ENCODE measurements at places on chromosomes 4 and X. TPM values are rescaled to one million over a fixed set of nuclear protein-coding genes. Genes with fewer than 3 reads are reported as not detected.

DNA sequence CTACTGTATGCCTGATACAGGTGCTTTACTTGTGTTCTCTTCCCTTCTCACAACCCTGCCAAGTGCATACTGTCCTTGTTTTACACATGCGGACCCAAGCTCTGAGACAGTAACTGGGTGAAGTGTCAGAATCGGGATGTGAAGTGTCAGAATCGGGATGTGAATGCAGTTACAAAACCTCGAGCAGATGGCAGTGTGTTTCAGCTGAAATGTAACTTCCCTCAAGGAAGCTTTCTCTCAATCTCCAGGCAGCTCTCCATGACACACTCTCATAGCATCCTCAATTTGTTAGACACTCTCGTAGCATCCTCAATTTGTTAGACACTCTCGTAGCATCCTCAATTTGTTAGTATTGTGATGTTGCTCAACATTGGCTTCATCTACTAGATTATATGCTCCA, 1.1 kb upstream of the HPSE start:
- DNase-seq: no peak

- no peak for DNase-seq
Observed at GRCh38 chrX:79570524-79571240, 203.5 kb upstream of the ITM2A start.

DNA sequence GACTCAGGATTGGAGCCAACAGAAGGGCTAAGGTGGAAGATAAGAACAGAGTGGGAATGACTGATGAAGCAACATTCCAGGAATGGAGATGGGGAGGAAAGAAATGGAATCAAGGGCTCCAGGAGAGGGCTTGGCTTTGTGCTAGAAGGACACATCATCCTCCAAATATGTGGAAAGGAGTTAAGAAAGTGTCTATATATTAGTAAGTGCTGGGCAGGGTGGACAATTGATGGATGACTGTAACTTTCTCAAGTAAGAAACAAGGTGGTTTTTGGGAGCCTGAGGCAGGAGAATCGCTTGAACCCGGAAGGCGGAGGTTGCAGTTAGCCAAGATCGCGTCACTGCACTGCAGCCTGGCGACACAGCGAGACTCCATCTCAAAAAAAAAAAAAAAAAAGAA, 71.6 kb upstream of the NFKB1 start:
- DNase-seq: no peak

- no peak for DNase-seq
Observed at GRCh38 chrX:119071381-119071780, 1.4 kb upstream of the CT47C1 start.

DNA sequence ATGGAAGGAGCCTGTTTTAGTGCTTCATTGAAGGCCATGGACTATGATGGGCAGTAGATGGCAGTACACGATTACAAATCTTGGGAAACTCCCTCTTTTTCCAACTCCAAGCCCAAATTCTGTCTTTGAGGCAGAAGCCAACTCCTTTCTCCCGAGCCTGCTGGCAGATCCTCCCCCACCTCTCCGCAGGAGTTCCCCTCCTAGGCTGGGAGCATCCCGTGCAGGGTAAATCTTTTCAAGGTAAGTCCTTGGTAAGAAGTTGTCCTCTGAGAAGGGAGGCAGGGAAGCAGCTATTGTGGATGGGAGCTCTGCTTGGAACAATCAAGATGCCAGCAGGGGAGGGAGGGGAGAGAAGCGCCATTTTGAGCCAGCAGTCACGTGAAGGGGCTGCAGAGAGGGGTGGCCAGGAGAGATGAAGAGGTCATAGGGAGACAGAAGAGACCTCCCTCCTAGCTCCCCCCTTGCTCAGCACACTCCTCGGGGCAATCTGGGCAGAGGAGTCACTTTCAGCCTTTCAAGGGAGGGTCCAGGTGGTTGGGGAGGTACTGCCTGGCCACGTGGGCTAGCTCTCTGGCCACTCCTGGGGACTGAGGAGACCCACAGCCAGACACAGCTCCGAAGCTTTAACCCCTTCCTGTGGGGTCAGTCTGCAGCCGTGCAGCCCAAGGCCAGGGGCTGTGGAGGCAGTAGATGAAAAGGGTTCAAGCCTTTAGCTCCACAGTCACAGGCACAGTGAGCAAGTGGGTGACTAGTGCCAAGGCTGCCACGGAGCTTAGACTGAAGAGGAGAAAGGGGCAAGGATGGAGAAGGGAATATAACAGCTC, 9.6 kb downstream of the CC2D2A start:
- no peak for DNase-seq

Gene FAM241A
- 7.1 TPM for total RNA-seq

Gene ITIH6
- total RNA-seq: not detected

Gene SPANXA1
- not detected for total RNA-seq

Gene VCX3B
- total RNA-seq: not detected
